ENCODE measurements at places on chromosomes 3 and 15.

DNA sequence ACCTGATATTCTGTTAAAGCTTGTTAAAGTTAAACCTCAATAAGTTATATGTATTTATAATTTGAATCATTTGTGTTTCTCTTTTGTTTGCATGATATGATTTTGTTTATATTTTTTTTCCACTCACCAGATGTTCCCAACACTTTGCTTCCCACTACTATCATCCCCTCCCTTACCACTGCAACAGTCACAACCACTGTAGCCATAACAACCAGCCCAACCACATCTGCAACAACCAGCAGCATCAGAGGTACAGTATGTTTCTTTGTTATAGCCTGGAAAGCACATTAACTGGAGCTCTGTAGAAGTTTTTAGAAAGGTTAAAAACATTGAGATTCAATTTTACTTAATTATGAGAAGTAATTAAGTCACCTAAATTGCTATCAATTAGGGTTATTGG is 1011.9 kb downstream of the VGLL3 start:
- no peaks in the 10 kb centered on the region for H3K36me3 ChIP-seq
- no peak overlapping the region for H3K27ac ChIP-seq
- H3K27me3 ChIP-seq: no peaks in the 10 kb centered on the region
- H3K4me1 ChIP-seq: no peaks in the 10 kb centered on the region
- no peak for DNase-seq
- H3K4me3 ChIP-seq: no peak overlapping the region

DNA sequence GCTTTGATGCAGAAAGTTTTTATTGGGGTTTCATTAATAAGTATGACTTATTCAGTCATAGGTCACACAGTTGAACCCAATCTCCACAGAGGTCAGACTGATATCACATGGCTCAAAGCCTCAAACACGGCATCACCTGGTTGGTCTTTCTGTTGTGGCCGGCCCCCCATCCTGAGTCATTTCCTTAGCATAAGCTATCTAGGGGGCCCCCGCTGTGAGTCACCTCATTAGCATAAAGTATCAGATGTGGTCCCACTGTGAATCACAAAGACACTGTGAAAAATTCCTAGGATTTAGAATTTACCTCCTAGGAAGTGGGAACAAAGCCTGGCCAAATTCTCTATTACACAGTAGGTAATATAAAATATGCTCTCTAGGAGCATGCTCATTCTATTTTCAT is 502.2 kb downstream of the PYDC2 start:
- no peaks in the 10 kb centered on the region for H3K36me3 ChIP-seq
- no peaks in the 10 kb centered on the region for H3K27me3 ChIP-seq
- no peak overlapping the region for H3K4me3 ChIP-seq
- H3K4me1 ChIP-seq: no peaks in the 10 kb centered on the region
- no peak overlapping the region for H3K27ac ChIP-seq

DNA sequence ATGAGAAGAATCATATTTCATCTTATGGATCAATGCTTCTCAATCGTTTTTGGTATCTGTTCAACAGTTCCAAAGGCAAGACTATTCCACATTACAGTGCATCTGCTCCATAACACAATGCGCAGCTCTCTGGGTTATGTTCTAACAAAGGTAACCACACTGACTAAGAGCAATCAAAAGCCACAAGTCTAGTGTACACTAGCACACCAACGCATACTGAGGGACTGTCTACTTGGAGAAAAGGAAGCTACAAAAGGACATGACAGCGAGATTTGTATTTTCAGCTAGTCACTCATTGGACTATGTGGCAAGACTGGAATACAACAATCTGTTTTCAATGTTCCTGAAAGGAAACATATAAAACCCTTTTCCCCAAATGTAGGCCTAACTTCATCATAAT is 35.8 kb downstream of the SETD2 start:
- DNase-seq: no peak
- H3K36me3 ChIP-seq: peaks cover 16% of the 10 kb centered on the region
- no peak overlapping the region for H3K4me3 ChIP-seq
- H3K4me1 ChIP-seq: no peaks in the 10 kb centered on the region
- no peaks in the 10 kb centered on the region for H3K27me3 ChIP-seq

GRCh38 chr3:32508711-32509110 is 6.1 kb upstream of the CMTM6 start:
- DNase-seq: no peak
- no peaks in the 10 kb centered on the region for H3K36me3 ChIP-seq
- H3K4me1 ChIP-seq: no peaks in the 10 kb centered on the region
- H3K27me3 ChIP-seq: no peaks in the 10 kb centered on the region

DNA sequence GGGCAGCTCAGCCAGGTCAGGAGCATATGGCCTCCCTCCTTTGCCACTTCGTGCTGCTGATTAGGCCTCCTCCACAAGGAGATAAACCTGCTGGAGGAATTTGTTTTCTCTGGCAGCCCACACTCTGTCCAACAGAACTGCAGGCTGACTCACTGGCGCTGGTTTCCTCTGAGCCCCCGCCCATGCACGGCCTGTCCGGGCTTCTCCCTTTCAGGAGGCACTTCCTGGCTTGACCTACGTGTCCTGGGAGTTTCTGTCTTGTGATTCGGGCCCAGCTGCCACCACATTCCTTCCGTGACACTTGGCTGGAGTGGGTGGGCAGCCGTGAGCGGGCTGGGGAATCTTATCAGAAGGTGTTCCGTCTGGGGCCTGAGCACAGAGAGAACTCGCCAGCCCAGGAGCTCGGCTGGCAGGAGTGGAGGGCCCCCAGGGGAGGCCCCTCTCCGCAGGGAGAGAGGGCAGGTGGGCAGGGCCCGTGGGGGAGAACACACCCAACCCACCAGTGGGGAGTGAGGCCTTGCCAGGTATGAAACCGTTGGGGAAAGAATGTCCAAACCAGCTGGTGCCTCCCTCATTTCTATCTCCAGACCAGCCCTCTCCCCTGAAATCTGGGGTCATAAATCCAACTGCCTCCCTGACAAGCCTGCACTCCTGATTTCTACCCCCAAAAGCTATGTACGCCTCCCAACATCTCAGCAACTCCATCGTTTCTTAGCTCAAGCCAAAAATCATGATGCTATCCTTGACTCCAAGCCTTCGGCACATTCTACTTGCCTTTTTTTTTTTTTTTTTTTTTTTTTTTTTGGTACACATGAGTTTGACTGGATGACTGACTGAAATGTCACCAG is 110.6 kb upstream of the MEF2A start:
- no peak overlapping the region for H3K27ac ChIP-seq
- DNase-seq: no peak
- H3K36me3 ChIP-seq: no peaks in the 10 kb centered on the region
- H3K4me3 ChIP-seq: no peak overlapping the region
- H3K4me1 ChIP-seq: peaks cover 4% of the 10 kb centered on the region

DNA sequence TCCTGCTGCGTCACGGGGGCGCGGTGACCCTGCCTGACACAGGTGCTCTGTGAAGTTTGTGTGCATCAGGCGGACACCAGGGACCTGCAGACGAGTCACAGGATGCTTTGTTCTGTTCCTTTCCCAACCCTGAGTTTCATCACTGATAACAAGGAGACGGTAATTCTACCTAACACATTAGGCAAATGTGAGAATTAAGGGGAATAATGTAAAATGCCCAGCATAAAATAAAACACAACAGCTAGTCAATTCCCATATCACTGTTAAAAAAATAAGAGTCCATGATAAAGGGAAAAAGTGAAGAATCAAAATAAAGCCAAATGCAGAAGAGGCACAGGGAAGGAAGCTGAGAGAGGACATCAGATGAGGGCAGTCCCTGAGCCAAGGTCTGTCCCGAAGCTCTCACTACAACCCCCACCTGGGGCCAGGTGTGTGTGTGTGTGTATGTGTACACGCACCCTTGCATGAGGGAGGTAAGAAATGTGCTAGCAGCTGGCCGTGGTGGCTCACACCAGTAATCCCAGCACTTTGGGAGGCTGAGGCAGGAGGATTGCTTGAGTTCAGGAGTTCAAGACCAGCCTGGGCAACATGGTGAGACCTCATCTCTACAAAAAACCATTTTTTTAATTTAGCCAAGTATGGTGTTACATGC is 27.5 kb downstream of the PLA2G4D start:
- H3K27me3 ChIP-seq: no peaks in the 10 kb centered on the region
- no peaks in the 10 kb centered on the region for H3K4me1 ChIP-seq
- H3K27ac ChIP-seq: no peak overlapping the region
- DNase-seq: no peak
- H3K4me3 ChIP-seq: no peak overlapping the region
- H3K36me3 ChIP-seq: no peaks in the 10 kb centered on the region

GRCh38 chr15:81740416-81740815 is 305.4 kb downstream of the MEX3B start:
- no peak for DNase-seq
- H3K27me3 ChIP-seq: no peaks in the 10 kb centered on the region
- H3K4me3 ChIP-seq: no peak overlapping the region
- no peak overlapping the region for H3K27ac ChIP-seq
- no peaks in the 10 kb centered on the region for H3K36me3 ChIP-seq

DNA sequence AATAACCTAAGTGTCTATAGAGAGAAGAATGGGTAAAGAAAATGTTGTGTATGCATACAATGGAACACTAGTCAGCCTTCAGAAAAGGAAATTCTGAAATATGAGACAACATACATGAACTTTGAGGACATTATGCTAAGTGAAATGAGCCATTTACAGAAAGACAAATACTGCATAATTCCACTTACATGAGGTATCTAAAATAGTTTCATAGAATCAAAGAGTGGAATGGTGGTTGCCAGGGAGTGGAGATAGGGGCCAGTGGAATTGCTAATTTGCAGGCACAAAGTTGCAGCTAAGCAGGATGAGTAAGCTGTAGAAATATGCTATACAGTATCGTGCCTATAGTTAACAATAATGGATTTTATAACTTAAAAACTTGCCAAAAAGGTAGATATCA is 779.6 kb upstream of the ARPP21 start:
- no peaks in the 10 kb centered on the region for H3K4me1 ChIP-seq
- H3K4me3 ChIP-seq: no peak overlapping the region
- no peaks in the 10 kb centered on the region for H3K36me3 ChIP-seq

- no peak overlapping the region for H3K27ac ChIP-seq
- DNase-seq: no peak
- H3K4me3 ChIP-seq: no peak overlapping the region
- H3K36me3 ChIP-seq: no peaks in the 10 kb centered on the region
Measured at GRCh38 chr3:11407644-11408043, 135.4 kb downstream of the ATG7 start.

DNA sequence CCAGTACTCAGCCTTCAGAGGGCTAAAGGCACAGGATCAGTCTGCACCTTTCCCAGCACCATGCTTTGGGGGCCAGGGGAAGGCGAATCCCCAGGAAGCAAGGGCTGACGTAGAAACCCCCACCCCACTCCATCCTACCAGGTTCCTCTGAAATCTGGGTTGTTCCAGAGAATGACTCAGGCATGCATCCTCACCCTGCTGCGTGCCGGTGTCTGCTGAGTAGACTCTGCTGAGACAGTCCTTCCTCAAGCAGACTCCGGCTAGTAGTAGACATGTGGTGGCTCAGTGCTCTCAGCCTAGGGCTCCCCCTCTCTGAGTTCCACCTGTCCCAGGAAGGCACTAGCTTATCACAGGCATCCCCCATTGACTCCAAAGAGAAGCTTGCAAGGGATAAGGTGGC is 9.0 kb downstream of the TMEM43 start:
- no peak overlapping the region for H3K4me3 ChIP-seq
- DNase-seq: no peak
- H3K27me3 ChIP-seq: no peaks in the 10 kb centered on the region
- H3K4me1 ChIP-seq: no peaks in the 10 kb centered on the region
- H3K27ac ChIP-seq: no peak overlapping the region
- peaks cover 95% of the 10 kb centered on the region for H3K36me3 ChIP-seq

DNA sequence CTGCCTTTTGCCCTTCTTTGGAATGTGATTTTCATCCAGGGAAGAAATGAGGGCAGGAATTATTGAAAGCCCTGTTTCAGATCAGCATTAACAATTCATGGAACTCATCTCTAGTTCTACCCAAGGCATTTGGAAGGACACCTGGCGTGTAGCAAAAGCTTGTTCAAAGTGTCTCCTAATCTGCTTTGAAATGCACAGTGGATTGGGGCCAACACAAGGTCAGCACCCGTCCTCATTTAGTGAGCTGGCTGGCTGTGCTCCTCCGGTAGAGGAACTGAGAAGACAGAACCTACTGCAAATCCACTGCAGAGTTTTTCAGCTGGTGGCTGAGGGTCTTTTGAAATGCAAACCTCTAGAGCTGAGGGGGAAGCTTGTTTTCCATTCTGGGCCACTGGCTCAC is 141.6 kb upstream of the STT3B start:
- no peaks in the 10 kb centered on the region for H3K27me3 ChIP-seq
- H3K36me3 ChIP-seq: no peaks in the 10 kb centered on the region
- H3K4me1 ChIP-seq: no peaks in the 10 kb centered on the region

DNA sequence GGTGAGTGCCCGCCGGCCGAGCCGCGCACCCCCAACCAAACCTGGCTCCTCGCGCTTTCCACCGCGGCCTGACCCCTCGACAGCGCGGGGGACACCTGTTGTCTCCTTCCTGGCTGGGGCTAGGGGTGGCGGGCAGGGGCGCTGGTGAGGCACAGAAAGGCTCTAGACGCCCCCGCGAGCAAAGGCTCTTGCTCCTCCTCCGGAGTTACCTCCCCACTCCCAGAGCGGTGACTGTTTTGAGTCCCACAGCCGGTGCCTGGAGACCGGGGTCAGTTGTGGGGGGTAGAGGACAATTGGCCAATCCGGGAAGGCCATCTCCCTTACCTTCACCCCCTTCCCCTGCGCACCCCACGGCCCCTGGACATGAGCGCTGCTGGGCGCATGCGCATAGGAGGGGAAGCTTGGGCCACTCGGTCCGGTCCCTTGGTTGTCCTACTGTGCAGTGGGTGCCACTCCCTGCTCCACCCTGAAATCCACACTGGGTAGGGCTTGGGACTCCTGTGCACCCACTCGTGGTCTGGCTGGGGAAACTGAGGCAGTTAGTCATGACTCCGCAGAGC is 554 bp downstream of the CHST13 start:
- no peaks in the 10 kb centered on the region for H3K27me3 ChIP-seq
- no peak overlapping the region for H3K27ac ChIP-seq
- no peaks in the 10 kb centered on the region for H3K36me3 ChIP-seq
- H3K4me1 ChIP-seq: no peaks in the 10 kb centered on the region

DNA sequence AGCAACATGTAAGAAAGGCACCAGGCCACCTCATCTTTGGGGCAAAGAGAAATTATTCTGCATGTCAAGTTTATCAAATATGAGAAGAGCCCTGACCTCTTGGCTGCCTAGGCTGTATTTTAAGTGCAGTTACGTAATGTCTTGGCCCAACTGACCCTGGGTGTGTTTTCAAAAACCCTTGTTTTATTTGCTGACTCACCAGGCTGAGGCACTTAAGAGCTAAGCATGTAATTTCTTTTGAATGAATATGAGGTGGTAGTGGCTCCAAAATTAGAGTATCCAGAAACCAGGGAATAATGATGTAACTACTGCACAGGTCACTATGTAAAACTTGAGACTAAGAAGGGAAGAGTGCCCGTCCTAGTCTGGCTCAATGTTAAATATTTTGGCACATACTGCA is 24.3 kb downstream of the PGPEP1L start:
- H3K4me3 ChIP-seq: no peak overlapping the region
- no peak overlapping the region for H3K27ac ChIP-seq
- no peaks in the 10 kb centered on the region for H3K4me1 ChIP-seq
- H3K27me3 ChIP-seq: no peaks in the 10 kb centered on the region
- no peaks in the 10 kb centered on the region for H3K36me3 ChIP-seq
- no peak for DNase-seq

All from effector memory CD4-positive, alpha-beta T cell (primary cell).